ENCODE measurements at places on chromosomes 4 and X. TPM values are rescaled to one million over a fixed set of nuclear protein-coding genes. Genes with fewer than 3 reads are reported as not detected.

- DNase-seq: peak; percentile 91
These were observed 197.3 kb downstream of the OR13H1 start for GRCh38 chrX:131741103-131741581.

GRCh38 chr4:99207911-99208718 is 10.9 kb downstream of the ADH6 start:
- no peak for DNase-seq

Gene TMPRSS11A
- not detected for total RNA-seq

Gene DAPP1
- total RNA-seq: 1.7 TPM

DNA sequence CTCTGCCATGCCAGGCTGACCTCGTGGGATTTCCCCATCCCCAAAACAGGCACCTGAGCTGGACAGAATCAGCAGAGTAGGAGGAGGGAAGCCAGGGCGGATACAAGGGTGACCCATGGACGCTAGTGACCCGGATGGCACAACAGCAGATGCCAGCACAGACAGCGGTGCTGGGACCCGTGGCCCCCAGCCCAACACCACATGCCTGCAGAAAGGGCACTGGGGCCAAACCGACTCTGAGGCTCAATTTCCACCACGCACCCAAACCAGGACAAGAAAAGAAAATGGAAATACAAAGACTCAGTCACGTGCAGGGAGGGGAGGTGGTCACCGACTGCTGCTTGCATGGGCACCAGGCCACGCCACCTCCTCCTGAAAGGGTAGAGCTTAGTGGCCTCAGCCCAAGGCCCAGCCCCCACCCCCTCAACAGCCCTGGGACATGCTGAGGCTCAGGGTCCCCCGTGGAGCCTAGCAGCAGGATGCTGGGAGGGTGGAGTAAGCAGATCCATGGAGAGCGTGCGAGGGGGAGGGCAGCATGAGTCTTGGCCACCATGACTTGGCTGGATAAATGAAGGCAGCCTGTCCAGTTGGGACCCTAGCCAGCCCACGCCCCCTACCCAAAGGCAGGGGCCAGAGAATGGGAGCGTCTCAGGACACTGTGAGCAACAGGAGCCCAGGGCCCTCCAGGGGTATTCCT is 47.7 kb downstream of the C4orf50 start:
- peak; percentile 54 for DNase-seq

Gene XPNPEP2
- 11.3 TPM for total RNA-seq
